ENCODE measurements at places on chromosomes 4 and X.

DNA sequence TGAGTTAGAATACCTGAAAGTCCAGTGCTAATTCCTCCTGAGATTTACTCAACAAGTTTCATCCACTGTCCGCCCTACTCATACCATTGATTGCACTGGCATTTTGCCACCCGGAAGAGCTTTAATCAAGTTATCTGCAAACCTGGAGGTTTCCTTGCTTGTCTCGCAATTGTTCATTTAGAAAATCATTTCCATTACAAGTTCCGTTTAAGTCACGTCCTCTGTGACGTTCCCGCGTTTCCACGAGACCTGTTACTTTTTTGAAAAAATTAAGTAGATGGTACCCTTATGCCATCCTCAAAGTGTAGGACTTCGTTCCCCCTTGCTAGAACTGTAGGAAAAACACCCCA, 761 bp upstream of the FRYL start:
- DNase-seq, result peak; percentile 68

GRCh38 chr4:81257021-81257420, 42.0 kb upstream of the PRKG2 start:
- DNase-seq, result no peak

DNA sequence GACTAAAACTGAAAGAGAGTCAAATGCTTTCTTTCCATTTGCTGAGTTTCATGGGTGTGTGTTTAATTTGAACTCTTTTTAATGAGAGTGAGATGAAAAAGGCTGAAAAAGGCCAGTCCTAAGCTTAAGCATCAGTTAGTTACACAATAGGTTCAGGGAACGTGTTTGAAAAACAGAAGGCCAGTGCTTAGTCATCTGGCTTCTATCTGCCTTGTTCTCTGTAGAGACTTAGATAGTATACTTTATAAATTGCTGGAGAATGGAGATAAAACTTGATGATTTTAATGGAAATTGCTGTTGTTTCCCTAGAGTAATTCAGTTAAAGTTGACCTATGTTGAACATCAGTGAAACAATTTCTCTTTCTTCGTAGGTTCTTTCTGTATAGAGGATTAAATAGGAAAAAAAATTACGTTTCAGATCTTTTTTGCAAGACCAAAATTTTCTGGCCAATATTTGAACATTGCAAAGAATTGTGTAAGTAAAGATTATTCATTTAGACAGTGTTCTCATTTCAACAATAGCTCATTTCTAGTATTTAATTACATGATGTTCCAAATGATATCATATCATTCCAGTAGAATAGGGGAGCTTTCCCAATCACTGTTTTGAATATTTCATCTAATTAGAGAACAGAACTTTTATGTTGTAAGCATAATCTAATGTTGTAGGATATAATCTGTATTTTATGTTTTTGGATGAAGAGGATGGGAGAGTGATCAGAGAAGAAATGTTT, 1088.8 kb downstream of the ADGRL3 start:
- no peak for DNase-seq

GRCh38 chr4:95636061-95636460, 87.3 kb upstream of the UNC5C start:
- no peak for DNase-seq

Data from CD4-positive, CD25-positive, alpha-beta regulatory T cell (primary cell).